Bronchus fibroblast of lung (primary cell): ENCODE measurements at places on chromosomes 16 and 17. TPM values are rescaled to one million over a fixed set of nuclear protein-coding genes. Genes with fewer than 3 reads are reported as not detected.

KIF18B gene
- total RNA-seq = 25.2 and 25.4 TPM in 2 replicates

KRTAP2-2 gene
- not detected in 2 replicates for total RNA-seq

ZFHX3 gene
- 2.8 and 3.0 TPM in 2 replicates for total RNA-seq

CSH2 gene
- not detected in 2 replicates for total RNA-seq

GALK1 gene
- 50.1 and 52.8 TPM in 2 replicates for total RNA-seq

TLCD3B gene
- total RNA-seq = 0.15 and 0.34 TPM in 2 replicates
